ENCODE measurements at places on chromosomes 6 and 20.

GRCh38 chr6:111709201-111709600, 103.5 kb upstream of the TRAF3IP2 start:
- no peak for DNase-seq

GRCh38 chr6:158257425-158257759, 54.9 kb upstream of the TULP4 start:
- DNase-seq: no peak

DNA sequence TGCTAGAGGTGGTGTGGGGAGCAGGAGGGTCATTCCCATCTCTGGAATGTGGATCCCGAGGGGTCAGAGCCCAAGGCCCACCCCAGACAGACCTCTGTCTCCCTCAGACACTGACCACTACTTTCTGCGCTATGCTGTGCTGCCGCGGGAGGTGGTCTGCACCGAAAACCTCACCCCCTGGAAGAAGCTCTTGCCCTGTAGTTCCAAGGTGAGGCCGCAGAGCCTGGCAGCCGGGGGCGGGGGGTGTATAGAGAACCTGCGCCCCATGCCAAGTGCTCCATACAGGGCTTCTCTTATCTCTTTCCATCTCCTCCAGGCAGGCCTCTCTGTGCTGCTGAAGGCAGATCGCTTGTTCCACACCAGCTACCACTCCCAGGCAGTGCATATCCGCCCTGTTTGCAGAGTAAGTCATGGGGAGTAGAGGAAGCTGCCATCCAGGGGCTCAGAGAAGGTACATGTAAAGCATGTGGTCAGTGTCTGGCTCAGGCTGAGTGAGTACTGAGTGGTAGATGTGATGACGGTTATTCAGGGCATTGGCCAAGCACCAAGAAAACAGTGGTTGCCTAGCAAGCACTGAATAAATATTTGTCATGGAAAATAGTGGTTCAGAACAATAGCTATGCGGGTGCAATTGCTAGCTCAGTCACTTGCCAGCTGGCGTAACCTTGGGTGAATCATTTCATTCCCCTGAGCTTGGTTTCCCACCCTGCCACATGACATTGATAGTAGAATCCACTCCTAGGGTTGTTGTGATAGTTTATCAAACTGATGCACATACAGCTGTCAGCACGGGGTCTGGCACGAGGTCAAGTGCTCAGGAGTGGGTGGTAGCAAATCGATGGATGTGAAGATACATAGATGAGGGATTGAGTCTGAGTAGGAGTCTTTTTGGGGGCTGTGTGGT, 3.5 kb downstream of the PIGT start:
- no peak for DNase-seq

DNA sequence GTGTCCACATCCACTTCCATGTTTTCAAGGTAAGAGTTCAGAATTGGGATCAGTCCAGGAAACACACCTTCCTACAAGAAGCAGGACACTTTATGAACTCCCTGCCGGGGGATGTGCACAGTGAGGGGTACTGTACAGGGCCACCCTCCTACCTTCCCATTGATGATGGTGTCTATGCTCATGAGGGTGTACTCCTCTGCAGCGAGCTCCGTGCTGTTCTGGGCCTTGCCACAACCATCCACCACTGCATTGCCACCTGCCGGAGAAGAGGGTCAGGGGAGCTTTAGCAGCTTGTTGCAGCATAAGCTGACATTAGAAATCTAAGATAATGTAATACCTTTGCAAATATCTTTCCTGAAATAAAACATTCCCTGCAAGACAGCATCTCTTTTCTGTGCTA, 44.8 kb downstream of the GCLC start:
- no peak for DNase-seq

DNA sequence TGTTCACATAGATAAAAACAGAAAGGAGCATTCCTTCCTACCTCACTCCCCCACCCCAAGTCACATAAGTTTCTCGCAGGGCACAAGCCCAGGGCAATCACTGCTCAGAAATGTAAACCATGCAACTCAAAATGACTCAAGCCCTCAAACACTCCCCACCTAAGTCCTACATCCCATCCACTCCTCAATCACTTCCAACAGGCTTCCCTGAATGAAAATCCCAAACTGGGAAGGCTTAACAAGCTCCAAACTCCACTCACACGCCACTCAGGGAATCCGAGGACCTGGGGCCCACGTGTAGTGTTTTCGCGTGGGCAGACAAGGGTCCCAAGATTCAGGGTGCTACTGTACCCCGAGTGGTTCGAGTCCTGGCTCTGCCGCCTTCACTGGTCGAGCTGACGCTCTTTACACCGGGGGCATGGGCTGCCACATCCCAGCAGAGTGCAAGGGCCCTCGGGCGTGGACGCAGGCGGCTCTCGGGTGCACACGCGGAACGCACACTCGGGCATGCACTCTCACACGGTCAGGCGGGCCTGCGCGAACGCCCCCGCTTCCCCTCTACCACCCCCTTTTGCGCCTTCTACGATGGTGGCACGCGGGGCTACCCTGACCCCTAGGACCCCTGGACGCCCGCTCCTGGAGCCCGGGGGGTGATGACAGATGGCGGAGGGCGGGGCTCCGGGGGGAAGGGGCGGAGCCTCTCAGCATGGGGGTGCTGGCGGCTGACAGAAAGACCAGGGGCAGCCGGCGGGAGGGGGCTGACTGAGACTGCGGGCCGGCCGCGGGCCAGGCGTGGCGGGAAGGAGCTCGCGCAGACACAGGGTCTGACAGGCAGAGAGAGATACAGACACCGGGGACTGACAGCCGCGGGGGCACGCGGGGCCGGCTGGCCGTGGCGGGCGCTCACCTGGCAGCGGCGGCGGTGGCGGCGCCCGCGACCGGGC, 657 bp downstream of the ZHX3 start:
- DNase-seq: peak; percentile 39

DNA sequence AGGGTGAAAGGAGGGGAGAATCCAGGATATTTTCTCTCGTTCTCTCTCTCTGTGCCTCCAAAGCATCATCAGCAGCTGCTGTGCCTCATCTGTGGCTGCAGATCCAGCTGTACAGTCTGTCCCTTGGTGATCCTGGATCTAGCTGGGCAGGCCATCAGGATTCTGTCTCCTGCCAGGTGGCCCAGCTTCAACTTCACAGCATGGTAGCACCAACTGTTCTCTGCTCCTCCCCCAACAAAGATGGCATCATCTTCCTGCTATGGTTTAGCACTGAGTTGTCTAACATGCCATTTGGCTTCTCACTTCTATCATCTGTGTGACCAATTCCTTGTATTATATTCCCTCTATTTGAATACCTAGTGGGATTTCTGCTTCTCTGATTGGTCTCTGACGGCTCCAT, 28.6 kb upstream of the ARFGEF2 start:
- no peak for DNase-seq

DNA sequence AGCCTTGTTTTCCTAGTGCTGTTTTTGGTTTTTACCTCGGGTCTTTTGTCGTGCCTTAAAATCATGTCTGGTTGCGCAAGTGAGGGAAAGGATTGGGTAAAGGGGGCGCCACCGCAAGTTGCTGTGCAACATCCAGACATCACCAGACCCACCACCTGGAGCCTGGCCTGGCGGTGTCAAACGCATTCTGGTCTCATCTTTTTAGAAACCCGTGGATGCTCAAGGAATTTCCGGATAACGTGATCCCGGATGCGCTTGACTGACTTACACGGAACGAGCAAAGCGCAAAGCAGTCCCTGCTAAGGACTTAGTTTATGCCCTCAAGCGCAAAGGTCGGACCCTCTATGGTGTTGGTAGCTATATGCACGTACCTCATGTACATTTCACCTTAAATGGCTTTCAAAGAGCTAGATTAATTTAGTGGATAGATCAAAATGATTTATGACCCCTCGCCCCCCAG, 105.2 kb downstream of the OR2B2 start:
- no peak for DNase-seq

DNA sequence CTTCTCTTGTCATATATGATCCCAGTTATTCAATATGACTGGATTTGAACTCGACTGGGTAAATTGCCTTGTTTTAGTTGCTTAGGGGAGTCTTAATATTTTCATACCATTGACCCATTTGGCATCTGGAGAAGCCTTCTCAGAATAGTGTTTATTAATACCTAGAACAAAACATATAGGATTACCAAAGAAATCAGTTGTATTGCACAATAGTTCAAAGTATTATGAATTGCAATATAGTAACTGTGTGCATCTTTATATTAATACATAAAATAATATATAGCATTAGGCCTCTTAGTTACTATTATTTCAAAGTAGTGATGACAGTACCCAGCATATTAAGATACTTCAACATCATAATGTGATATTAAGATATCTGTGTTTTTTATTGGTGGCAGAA, 177.8 kb downstream of the PLCB4 start:
- DNase-seq: no peak

GRCh38 chr6:44481056-44481455, 93.5 kb downstream of the CDC5L start:
- DNase-seq: no peak

DNA sequence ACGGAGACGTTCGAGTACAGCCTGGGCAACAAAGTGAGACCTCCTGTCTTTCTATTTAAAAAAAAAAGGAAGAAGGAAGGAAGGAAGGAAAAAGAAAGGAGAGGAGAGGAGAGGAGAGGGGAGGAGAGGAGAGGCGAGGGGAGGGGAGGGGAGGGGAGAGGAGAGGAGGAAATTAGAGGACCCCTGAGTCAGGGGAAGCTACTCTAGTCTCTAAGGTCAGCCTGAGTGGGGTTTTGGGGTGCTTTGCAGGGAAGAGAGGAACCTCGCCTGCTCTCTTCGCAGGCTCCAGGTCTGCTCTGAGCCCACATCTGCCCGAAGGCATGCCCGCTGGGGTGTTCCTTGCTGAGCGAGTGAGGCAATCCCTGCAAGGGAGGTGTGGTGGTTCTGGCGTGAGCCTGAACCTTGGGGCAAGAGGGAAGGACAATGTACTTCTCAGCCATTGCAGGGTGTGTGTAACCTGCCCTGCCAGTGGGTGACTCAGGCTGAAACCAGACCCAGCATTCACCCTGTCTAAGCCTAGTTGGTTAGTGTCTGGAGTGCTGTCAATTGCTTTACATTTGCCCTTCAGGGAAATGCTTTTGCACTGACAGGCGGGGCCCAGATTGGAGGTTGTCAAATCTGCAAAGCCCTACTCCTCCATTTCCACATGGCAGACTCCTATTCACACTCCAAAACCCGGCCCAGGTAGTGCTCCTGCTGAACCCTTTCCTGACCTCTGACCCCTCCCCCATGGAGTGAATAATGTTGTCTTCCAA, 15.3 kb upstream of the MMP9 start:
- DNase-seq: no peak

GRCh38 chr6:43871933-43872332, 101.9 kb downstream of the VEGFA start:
- DNase-seq: no peak

DNA sequence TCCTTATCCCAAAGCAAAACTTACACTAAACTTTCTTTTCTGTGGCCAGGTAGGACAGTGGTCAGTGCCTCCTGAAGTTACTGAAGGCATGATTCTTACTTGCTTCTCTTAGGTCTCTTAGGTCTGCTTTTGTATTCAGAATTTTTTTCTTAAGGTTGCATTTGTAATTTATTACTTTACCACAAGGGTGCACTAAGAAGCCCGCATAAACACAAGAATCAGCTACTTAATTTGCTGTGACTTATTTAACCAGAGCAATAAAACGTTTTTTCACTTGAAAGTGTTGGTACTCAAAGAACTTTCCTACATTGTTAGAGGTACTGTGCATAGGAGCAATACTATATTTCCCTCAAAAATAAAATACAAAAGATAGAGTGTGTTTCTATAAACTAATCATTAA, 75.4 kb upstream of the LAMA2 start:
- DNase-seq: no peak

GRCh38 chr20:21266191-21266536, 37.0 kb upstream of the XRN2 start:
- DNase-seq: no peak

- no peak for DNase-seq
Observed at GRCh38 chr6:135008072-135008940, 46.3 kb downstream of the HBS1L start.

- DNase-seq: no peak
Observed at GRCh38 chr20:35544436-35544835, 2.6 kb downstream of the ERGIC3 start.

- DNase-seq: peak; percentile 43
Observed at GRCh38 chr20:25399037-25399430, 8.4 kb upstream of the ABHD12 start.

GRCh38 chr6:2185466-2185865, 59.9 kb downstream of the GMDS start:
- no peak for DNase-seq

DNA sequence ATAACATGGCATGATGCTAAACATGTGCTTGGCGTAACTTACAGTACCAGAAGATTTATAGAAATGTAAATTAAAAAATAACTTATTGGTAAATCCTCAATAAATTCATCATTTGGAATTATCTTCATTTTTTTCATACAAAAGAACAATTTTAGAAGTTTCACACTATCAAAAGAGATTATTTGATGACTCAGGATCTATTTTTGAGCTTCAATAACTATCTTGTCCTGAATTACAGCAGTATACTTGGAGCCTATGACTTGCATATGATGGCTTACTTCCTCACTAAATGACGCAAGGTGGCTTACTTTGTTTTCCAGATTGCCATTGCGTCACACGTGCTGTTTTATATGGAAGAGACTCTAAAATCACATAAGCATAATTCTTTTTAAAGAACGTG, 49.2 kb downstream of the KHDRBS2 start:
- no peak for DNase-seq

GRCh38 chr6:161422710-161423680, 149.1 kb upstream of the AGPAT4 start:
- no peak for DNase-seq

DNA sequence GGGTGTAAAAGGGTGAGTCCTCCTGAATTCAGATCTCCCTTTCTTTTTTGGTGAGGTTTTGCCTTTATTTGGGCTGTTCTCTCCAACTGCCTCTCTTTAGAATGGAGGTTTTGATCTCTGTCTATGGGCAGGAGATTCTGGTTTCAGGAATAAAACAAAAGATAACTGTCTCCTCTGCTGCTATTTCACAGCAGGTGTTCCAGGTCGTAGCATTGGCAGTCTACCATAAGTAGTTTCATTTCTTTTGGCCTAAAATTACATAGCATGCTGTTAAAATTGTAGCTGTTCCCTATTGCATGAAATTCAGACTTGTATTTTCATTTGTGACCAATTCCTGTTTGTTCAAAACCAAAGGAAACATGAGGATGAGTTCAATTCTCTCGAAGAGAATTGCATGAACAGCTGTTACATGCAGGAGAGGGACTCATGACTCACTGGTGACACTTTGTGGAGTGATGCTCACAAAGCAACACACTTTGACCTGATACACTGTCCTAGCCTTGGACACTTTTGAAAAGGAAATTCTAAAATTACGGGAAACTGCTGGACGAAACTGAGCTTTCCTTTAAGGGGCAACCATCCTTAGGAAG, 76.8 kb upstream of the SIRPG start:
- DNase-seq: no peak

- no peak for DNase-seq
Observed at GRCh38 chr20:481167-481566, 18.8 kb upstream of the TBC1D20 start.

DNA sequence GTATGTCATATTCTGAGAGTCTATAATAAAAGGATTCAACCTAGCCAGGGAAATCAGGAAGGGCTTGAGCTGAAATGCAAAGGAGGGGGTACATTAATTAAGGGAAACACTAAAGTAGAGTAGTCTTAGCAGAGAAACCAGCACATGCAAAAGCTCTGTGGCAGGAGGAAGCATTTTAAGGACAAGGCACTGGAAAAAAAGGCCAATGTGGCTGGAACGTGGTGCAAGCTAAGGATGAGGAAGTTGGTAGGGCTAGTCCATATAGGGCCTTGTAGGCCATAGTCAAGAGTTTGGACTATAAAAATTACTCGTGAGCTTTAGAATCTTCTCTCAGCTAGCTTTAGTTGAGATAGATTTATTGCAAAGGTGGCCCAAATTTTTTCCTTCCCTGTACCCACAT, 75.2 kb upstream of the TOP1 start:
- DNase-seq: no peak

Measured in retinal pigment epithelial cell (primary cell).